Activated naive CD4-positive, alpha-beta T cell treated with anti-CD3 and anti-CD28 coated beads for 36 hours (primary cell): ENCODE measurements at places on chromosomes 2 and 18.
A peak's percentile ranks its signal among the peaks of the same experiment; 100 is the strongest.

- peak; percentile 72 for DNase-seq
Observed at GRCh38 chr2:8685697-8686358, 4.0 kb downstream of the ID2 start.

DNA sequence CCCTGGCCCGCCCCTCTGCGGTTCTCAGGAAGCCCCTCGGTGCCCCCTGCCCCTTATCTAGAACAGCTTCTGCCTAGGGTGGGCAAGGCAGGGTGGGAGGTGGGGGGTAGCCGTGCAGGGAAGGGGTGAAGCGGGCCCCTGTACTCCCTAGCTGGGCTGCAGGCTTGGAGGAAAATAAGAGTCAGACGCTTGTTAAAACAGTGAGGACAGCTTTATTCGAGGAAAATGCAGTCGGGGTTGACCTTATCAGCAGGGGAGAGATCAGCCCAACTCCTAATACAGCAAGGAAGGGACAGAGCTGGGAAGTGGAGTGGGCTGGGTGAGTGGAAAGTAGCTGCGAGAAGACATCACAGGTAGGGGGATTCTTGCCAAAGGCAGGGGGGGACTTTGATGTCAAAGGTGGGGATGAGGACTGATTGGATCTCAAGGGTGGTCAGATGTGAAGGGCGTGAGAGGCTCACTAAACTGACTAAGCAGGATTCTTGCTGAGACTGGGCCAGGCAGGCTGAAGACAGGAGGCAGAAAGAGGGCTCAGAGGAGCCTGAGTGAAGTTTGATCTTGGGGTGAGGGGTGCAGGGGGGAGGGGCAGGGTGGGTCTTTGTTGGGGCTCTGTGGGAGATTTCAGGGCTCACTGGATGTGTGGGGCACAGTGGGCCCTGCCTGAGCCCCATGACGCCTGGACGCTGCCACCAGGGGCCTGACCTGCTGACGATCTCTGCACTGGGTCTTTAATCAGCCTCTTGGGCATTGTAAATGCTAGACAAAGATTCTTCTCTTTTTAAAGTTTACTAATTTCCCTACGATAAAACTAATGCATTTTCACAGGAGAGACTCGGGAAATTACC, 29.9 kb downstream of the HPCAL1 start:
- DNase-seq, result peak; percentile 22

DNA sequence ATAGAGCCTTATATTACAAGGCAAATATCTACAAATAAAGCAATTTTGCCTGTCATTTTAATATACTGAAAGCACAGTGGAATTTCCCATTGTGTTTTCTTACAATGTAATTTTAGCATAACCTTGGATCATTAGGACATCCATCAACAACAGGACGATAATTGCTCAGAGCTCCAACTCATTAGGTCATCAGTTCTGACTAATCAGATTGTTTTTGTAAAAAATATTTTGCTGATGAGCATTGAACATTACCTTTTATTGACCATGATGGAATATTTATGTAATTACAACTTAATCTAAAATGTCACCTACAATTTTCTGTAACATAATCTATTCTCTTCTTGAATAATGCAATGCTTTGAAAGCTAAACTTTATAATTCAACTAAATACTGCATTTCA, 215.3 kb upstream of the DSEL start:
- no peak for DNase-seq

GRCh38 chr2:131058214-131058843, 34.9 kb downstream of the FAM168B start:
- DNase-seq, result no peak

GRCh38 chr2:36539631-36540030, 58.3 kb downstream of the FEZ2 start:
- DNase-seq, result no peak

DNA sequence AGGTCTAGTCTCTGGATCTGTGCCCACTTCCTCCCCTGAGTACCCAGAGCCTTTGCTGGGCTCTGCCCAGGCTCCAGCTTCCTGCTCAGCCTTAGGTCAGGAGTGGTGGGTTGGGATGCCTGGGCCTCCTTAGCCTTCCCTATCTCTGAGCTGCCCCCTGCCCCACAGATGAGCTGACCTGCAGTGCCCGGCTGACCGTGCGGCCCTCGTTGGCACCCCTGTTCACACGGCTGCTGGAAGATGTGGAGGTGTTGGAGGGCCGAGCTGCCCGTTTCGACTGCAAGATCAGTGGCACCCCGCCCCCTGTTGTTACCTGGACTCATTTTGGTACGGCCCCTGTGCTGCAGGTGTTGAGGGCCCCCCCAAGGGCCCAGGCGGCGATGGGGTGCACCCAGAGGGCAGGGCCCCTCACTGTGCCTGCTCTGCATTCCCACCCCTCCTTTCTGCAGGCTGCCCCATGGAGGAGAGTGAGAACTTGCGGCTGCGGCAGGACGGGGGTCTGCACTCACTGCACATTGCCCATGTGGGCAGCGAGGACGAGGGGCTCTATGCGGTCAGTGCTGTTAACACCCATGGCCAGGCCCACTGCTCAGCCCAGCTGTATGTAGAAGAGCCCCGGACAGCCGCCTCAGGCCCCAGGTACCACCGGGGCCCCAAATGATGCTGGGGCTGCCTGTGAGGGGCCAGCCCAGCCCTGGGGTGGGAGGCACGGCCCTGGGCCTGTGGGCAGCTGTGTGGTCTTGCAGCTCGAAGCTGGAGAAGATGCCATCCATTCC, 30.1 kb upstream of the GMPPA start:
- DNase-seq, result no peak

- no peak for DNase-seq
Observed at GRCh38 chr2:40155728-40156127, 296.2 kb downstream of the SLC8A1 start.

GRCh38 chr18:14100503-14101286, 31.5 kb downstream of the ZNF519 start:
- no peak for DNase-seq

GRCh38 chr18:37328946-37329719, 236.5 kb downstream of the CELF4 start:
- DNase-seq, result no peak

- DNase-seq, result no peak
Observed at GRCh38 chr18:74190086-74190485, 41.8 kb downstream of the TIMM21 start.

- DNase-seq, result peak; percentile 61
Observed at GRCh38 chr2:24971286-24971535, 544 bp downstream of the DNAJC27 start.

DNA sequence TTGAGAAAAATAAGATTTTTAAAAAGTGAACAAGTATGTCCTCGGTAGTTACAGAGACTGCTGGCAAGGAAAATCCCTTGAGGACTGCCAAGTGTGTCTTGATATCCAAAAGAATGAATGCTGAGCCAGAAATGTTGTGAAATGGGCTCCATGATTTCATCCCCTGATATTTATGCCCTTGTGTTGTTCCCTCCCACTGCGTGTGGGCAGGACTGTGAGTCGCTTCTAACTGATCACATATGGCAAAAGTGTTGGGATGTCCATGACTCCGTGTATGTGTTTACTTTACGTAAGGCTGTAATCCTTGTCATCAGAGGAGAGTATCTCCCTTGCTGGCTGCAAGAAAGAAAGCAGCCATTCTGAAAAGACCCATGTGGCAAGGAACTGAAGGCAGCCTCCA, 285.1 kb downstream of the SS18 start:
- DNase-seq, result no peak

DNA sequence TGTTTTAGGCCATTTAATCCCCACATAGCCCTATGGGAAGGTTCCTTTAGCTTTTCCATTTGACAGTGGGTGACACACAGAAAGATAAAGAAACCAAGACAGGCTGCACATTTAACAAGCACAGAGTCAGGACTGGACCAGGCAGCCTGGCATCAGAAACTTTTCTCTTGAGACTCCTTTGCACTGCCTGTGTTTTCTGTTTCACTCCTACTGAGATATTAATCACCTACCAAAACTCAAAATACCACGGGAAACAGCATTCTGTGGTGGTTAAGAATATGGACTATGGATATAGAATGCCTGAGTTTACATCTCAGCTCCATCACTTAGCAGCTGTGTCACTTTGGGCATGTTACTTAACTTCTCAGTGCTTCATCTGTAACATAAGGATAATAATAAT, 73.3 kb downstream of the CTAGE1 start:
- DNase-seq, result no peak

GRCh38 chr2:170651624-170652325, 63.4 kb upstream of the SP5 start:
- peak; percentile 44 for DNase-seq

GRCh38 chr2:174573621-174574081, 24.0 kb downstream of the WIPF1 start:
- peak; percentile 68 for DNase-seq

- DNase-seq, result no peak
Observed at GRCh38 chr18:56711708-56712445, 60.7 kb downstream of the WDR7 start.

DNA sequence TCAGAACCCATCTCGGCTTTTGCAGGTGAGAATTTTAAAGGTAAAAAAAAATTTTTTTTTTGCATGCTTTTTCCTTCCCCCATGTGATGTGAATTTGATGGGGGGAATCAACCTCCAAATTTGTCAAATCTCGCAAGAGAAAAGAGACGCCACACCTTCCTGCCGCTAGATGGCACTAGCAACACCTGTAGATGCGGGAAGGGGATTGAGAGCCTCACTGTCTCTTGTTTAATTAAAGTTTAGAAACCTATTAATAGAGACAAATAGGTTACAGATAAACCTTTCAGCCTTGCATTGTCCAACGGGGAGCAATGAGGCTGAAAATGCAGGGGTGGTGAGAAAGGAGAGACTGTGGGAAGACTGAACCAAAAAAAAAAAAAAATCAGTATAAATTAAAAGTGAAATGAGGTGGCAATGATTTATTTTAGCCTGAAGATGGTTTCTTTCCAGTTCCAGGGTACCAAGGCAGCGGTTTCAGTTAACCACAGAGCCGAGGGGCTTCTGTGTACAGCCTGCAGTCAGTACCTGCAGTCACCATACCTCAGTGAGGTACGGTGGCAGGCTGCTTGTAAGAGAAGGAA, 84.6 kb downstream of the NRP2 start:
- DNase-seq, result peak; percentile 80

- peak; percentile 2 for DNase-seq
Observed at GRCh38 chr2:232478571-232479340, 8.9 kb downstream of the ECEL1 start.

DNA sequence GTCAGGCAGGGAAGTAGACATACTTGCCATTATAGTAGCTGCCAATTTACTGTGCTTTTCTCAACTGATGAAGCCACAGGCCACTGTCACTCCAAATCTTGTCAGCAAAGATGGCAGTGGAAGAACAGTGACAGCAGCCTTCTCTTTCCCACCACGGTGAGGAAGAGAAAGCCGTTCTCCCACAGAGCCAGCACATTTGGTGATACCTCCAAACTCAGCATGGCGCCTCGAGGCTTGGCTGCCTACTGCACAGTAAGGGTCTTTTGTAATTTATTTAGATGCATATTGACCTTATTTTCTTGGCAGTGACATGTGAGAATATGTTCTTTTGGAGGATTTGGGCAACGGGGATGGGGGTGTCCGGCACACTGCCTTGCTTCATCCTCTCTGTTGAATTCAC, 117.2 kb upstream of the CDH20 start:
- no peak for DNase-seq

DNA sequence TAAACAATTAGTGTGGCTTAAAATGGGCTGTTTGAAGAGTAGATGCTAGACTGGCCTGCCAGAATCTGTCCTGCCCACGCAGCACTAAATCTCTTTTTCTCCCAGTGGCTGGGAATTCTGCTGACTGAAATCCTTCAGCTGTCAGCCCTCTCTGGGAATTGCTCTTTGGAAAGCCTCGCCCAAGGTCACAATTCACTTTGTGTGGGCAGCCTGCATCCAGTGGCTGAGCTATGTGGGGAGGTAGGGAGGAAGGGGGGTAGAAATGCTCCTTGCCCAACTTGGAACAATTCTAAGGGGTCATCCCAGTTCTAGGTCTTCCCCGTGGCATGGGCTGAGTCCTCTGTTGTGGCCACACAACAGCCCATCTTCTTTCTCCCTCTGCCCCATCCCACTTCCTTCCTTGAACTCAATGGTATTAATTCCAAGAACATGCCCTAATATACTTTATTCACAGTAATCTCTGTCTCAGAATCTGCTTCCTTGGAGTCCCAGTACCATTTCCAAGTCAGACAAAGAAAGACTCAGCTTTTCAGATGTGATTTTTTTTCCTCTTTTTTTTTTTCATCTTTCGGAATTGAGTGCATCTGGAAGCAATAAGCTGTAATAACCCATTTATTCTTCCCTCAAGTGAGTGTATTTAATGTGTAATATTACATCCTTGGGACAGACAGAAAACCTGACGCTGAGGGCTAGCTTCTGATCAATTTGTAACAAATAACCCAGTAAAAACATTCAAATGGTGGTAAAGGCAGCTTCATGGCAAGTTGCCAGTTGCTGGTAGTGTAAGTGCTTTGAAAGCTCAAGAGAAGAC, 189.4 kb downstream of the GPD2 start:
- no peak for DNase-seq

GRCh38 chr2:54692556-54692955, 30.9 kb upstream of the EML6 start:
- DNase-seq, result no peak

DNA sequence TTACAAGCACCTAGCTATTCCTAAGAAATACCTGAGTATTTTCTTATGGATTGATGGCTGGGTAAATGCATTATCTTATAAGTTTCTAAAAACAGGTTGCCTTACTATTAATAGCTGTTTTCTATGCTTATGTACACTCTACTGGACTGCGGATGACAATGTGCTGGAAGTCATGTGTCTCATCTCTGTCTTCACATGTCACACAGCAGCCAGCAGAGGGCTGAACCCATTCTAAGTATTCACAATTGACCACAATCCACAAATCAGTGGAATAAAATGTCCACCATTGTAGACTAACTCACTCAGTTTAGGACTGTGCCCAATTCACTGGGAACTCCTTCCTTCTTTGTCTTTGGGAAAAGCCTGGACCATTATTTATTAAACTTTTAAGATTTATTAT, 371.2 kb downstream of the INSIG2 start:
- DNase-seq, result no peak

GRCh38 chr2:162968306-162968705, 129.7 kb upstream of the KCNH7 start:
- DNase-seq, result no peak

- no peak for DNase-seq
Observed at GRCh38 chr2:240893363-240893844, 2.6 kb downstream of the MAB21L4 start.

- DNase-seq, result no peak
Observed at GRCh38 chr18:27606741-27607140, 421.6 kb upstream of the CHST9 start.

GRCh38 chr2:216737676-216738075, 42.3 kb upstream of the IGFBP5 start:
- DNase-seq, result no peak

- no peak for DNase-seq
Observed at GRCh38 chr18:40404284-40404683, 1550.8 kb upstream of the PIK3C3 start.

GRCh38 chr2:7906431-7906830, 775.4 kb upstream of the ID2 start:
- DNase-seq, result no peak

- DNase-seq, result no peak
Observed at GRCh38 chr2:148888986-148889385, 14.0 kb downstream of the KIF5C start.

DNA sequence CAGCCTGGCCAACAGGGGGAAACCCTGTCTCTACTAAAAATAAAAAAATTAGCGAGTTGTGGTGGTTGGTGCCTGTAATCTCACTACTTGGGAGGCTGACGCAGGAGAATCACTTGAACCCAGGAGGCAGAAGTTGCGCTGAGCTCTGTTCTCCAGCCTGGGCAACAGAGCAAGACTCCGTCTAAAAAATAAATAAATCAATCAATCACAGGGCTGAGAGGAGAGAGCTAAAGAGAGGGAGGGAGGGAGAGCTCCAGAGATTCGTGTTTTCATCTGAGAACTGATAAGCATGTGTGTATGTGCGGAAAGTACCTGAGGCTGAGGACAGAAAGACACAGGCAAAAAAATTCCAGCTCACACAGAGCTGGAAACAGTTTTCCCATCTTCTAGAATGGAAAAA, 37.2 kb upstream of the DYNC2LI1 start:
- no peak for DNase-seq
